Muscle of leg (tissue), 16 donors: ENCODE measurements at places on chromosomes 16 and 17.

DNA sequence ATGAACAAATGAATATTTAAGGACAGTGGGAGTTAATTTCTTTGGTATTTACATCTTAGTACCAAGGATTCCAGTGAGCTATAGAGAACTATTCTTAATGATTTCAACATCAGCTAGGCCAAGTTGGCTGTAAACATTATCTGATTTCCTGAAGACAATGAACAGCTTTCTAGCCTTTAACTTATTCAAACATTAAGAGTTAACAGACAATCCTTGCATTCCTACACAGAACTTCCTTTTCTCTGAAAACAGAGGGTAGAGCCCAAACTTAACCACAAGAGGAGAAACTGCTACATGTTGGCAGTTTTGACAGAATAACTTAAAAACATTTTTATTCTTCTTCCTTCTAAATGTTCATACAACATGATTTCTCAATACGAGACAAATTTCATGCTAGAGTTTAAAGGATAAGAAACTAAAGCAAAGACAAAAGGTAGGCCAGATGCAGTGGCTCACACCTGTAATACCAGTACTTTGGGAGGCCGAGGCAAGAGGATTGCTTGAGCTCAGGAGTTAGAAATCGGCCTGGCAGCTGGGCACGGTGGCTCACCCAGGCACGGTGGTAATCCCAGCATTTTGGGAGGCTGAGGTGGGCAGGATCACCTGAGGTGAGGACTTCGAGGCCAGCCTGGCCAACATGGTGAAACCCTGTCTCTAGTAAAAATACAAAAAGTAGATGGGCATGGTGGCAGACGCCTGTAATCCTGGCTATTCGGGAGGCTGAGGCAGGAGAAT lies 4.4 kb downstream of the CRLF3 start:
- DNase-seq: peak; percentile 15

DNA sequence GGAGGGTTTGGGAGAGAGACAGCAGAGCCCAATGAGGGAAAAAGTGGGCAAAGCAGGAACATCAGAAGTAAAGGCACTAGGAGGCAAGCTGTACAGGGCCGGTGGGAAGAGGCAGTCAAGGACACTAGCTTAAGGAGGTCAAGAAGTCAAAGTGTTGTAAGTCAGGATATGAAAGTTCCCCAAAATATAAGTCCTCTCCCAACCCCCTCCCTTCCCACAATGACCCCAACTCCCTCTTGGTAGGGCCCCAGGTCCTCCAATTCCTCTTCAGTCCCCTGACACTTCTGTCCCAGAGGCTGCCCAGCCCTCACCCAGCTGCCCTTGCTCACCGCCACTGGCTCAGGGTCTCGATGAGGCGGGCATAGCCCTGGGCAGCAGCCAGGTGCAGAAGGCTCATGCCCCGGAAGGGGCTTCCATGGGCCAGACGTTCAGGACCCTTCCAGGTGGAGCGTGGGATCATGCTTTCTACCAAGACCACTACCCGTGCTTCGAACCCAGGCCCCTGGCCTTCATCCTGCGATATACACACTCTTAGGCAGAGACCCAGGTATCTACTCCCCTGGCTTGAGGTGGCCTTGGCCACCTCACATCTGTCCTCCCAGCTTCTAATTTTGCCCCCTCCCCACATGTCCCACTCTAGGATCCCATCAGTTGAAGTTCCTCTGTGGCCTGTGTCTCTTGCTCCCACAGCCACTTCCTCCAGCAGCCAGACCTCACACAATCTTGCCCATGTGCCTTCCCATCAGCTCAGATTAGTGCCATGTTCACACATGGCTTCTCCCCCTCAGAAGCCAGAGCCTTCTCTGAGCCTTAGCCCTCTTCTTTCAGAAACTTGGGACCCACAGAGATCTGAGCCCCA lies 5.9 kb upstream of the SPAG7 start:
- no peak for DNase-seq

DNA sequence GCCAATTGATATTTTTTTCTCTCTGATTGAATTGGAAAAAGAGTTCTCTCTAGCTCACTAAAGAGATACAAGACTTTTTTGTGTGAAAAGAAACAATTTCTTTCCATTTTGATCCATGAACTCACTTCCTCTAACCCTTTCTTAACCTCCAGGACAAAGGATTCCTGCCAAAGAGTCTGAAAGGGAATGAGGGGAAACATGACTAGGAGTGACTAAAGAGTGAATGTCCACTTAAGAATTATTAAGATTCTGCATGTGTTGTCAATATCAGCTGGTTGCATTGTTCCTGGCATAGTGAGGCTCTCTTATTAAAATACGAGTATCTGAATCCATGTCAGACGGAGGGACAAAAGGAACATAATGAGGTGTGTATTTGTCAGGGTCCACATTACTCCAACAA lies 344.7 kb downstream of the GRIN2A start:
- DNase-seq: no peak

GRCh38 chr16:10250137-10250828 lies 68.1 kb upstream of the GRIN2A start:
- DNase-seq: no peak

- no peak for DNase-seq
Observed at GRCh38 chr17:61732169-61732568, 131.2 kb downstream of the BRIP1 start.

GRCh38 chr17:13044572-13045065 lies 26.8 kb upstream of the ELAC2 start:
- DNase-seq: peak; percentile 85

- no peak for DNase-seq
Observed at GRCh38 chr17:16273929-16274339, 56.9 kb downstream of the PIGL start.

- DNase-seq: no peak
Observed at GRCh38 chr16:51399908-51400670, 249.0 kb upstream of the SALL1 start.

GRCh38 chr16:16083421-16084156 lies 134.2 kb downstream of the ABCC1 start:
- no peak for DNase-seq

- DNase-seq: no peak
Observed at GRCh38 chr16:70711211-70712031, 25.6 kb upstream of the MTSS2 start.

- no peak for DNase-seq
Observed at GRCh38 chr16:72957303-72958277, 90.3 kb downstream of the ZFHX3 start.

DNA sequence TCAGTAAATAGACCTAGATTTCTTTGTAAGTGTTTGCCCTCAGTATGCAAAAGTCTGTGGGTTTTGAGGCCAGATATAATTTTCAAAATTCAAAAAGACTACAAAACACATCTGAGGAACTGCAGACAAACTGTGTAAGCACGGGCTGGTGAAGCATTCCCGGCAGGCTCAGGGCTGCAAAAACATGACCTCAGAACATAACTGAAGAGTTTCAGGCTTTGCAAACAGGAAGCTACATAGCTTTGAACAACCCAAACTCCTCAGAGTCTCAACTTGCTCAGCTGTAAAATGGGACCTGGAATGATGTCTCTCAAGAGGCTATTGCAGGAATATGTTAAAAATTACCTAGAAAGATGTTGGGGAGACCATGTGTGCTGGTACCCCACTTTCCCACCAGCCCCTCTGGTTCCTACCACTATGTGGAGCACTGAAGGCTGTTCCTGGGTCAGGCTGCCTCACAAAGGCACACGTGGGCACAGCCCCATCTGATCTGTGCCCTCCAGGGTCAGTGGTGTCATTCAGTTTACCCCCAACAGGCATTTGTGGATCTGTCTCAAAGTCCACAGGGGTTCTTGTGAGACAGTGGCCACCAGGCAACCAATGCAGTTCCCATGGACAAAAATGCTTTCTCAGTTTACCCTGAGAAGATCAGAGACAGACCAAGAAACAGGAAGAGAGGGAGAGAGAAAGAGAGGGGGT lies 72.9 kb downstream of the CREBBP start:
- no peak for DNase-seq

DNA sequence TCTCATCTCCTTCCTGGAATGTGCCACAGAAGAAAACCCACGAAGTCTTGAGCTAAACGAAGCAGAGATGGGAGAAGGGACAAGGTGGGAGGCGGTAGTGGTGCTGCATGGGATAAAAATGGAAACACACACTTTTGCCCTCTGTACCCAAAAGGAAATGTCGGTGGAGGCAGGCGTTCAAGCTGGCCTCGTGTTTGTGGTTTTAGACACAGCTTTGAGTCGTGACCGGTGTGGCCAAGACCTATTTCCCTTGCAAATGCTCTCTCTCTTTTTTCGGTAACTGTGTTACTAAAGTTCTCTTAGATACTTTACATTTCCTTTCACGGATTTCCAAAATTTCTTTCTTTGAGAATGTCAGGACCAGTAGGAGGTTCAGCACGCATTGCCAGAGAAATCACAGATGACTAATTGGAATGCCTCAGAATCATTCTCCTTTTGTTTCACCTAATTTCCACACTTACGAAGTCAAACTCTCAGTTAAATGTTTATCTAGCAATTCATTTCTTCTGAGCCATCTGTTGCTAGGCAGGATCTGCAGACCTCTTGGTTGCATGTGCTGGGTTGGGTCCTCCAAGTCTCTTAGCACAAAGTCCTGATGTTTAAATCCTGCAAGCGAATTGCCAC lies 412.3 kb downstream of the MAF start:
- no peak for DNase-seq

- peak; percentile 37 for DNase-seq
Observed at GRCh38 chr17:65627891-65628643, 66.6 kb upstream of the AXIN2 start.

DNA sequence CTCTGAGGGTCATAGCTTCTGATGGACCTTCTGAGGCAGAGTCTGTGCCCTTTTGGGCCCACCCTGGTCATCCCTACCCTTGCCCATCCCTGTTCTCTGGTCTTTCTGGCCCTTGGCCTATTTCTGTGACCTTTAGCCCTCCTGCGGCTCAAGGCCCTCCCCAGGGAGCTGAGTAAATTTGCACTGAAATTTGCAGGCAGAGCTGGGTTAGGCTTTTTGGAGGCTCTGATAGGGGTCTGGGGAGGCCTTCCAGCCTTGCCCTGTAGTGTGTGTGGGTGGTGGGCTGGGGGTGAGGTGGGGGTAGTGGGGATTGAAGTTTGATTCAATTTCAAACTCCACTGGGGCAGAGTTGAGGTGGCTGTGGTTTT lies 17.8 kb downstream of the RARA start:
- DNase-seq: no peak

DNA sequence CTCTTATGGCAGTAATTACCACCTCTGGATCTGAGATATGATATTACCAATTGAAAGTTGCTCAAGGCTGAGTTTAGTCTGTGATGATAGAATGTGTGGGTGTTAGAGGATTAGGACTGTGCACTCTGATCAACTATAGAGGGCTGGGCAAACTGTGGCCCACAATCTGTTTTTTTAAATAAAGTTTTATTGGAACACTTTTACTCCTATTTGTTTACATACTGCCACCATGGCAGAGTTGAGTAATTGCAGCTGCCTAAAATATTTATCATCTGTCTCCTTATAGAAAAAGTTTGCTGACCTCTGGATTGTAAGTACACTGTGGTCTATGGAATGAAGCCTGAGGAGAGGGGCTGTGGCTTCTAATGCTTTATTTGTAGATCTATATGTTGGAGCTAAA lies 71.5 kb upstream of the N4BP1 start:
- no peak for DNase-seq

GRCh38 chr17:47218896-47219430 lies 9.8 kb downstream of the MYL4 start:
- no peak for DNase-seq

DNA sequence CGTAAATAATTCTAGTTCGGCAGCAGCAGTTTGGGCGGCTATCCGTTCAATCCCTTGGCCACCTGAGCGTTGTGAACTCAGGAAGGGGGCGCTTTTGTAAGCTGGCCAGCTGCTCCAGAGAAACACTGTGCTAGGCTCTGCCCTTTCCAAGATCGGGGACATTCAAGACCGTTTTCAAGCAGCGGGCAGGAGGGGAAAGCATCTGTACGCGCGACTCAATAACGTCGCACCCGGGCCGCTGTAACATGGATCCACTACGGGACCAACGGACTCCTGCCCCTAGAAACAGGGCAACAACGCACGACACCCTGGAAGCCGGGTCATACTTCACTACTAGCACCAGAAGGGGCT lies 463 bp downstream of the TOP2A start:
- DNase-seq: no peak

GRCh38 chr16:87297918-87298631 lies 19.1 kb downstream of the C16orf95 start:
- no peak for DNase-seq

DNA sequence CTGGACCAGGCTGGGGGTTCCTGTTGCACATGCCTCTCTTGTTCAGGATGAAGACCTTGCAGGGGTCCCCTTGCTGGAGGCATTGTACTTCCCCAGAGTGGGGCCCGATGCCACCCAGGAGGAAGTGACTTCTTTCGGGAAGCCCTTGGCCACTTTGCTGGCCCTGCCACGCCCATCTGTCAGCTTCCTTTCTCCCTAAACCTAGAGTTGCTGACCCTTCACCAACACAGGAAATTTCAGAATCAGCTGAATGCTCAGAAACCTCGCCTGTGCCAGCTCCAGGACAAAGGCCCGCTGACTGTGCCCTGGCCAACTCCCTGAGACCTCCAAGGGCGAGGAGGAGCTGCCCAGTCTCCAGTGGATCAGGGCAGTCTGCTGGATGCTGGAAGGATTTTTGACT lies 26.7 kb downstream of the WNT9B start:
- peak; percentile 62 for DNase-seq

GRCh38 chr16:66474750-66475199 lies 47.7 kb downstream of the BEAN1 start:
- DNase-seq: peak; percentile 51
